ENCODE measurements at places on chromosomes 6 and 20. TPM values are rescaled to one million over a fixed set of nuclear protein-coding genes. Genes with fewer than 3 reads are reported as not detected.

DNA sequence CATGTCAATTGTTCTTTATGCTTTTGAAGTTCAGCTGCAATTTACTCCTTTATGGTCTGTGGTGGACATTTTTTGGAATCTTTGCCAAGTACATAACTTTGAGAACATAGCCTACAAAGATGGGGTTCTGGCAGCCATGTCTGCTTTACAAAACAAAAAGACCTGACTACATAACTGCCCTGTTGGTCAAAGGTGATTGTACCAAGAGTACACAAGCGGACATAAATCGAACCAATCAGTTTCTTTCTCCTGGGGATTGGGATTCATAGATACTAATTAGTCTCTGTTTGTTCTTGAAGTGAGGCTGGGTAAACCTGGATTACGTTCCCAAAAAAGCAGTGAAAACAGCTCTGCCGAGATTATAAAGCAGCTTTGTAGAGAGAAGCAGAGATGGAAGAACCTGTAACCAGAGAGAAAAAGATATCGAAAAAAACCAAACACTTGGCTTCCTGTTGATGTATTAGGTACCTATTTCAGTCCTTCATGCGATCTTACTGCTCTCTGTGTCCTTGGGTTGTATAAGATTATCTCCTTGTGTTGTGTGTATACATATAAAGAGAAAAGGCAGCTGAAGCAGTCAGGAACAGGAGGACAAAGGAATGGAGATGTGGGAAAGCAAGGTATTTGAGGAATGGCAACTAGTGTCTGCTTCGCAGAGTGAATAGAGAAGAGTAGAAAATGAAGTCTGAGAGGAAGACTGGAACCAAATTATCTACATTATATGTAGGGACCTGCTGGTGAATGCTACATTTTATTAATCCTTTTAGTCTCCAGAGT is 2.7 kb upstream of the ZFAND3 start:
- H3K27ac ChIP-seq: peak overlapping the region; percentile 49
- peaks cover 26% of the 10 kb centered on the region for H3K4me1 ChIP-seq
- H3K27me3 ChIP-seq: no peaks in the 10 kb centered on the region
- no peak overlapping the region for H3K4me3 ChIP-seq
- H3K36me3 ChIP-seq: peaks cover 2% of the 10 kb centered on the region

BPIFB2 gene
- not detected for total RNA-seq

DNA sequence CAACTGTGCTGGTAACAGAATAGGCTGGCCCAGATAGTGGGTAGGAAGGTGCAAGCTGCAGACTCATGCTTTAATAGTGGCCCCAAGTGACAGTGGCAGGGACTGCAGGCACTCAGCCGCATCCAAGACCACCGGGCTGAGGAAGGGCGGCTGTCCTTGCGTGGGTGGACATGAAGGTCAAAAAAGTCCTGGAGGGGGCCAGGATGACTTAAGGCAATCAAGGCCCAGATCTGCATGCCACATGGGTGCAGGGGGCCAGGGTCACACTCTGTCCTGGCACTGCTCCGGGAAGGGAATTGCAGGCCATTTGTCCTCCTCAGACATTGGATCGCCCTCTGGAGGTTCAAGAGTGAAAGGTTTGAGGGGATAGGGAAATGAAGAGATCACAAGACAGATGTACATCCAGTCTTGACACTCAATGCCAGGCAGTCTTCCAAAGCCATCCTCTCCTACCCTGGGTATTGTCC is 10.4 kb upstream of the VNN2 start:
- no peak overlapping the region for H3K4me3 ChIP-seq
- peaks cover 11% of the 10 kb centered on the region for H3K36me3 ChIP-seq
- no peak overlapping the region for H3K27ac ChIP-seq
- no peak for DNase-seq
- no peaks in the 10 kb centered on the region for H3K27me3 ChIP-seq

RSPO4 gene
- not detected for total RNA-seq

DNA sequence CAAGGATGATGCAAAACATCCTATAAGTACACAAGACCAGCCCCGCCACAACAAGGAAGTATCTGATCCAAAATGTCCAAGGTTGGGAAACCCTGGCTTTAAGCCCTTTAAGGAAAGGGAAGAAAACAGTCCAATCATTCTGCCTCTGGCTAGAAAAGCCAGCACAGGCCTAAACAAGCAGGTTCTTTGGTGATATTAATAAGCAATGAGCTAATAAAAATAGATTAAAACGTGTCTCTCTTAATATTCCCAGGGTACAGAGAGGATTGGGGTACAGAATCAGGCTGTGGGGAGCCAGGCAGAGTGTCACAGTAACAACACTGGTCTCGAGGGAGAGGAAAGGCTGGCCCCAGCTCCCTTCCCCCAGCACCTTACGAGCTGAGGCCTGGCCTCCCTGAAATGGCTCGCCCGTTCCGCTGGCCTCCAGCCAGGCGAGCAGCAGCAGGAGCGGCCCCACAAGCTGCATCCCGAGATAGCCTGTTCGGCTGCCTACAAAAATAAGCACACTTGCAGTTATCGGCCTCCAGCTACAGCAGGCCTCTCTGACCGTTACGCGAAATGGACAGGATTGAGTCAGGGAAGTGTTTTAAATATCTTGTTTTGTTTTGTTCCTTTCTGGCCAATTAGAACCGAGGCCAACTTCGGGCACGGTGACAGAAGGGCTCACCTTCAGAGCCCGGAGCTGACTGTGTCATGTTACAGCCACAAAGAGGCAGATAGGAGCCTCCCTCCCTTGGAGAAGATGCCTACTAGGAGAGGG is 4.0 kb upstream of the ZMYND8 start:
- peak overlapping the region; percentile 73 for H3K27ac ChIP-seq
- H3K36me3 ChIP-seq: no peaks in the 10 kb centered on the region
- H3K4me3 ChIP-seq: no peak overlapping the region
- H3K4me1 ChIP-seq: peaks cover 44% of the 10 kb centered on the region
- no peaks in the 10 kb centered on the region for H3K27me3 ChIP-seq

DNA sequence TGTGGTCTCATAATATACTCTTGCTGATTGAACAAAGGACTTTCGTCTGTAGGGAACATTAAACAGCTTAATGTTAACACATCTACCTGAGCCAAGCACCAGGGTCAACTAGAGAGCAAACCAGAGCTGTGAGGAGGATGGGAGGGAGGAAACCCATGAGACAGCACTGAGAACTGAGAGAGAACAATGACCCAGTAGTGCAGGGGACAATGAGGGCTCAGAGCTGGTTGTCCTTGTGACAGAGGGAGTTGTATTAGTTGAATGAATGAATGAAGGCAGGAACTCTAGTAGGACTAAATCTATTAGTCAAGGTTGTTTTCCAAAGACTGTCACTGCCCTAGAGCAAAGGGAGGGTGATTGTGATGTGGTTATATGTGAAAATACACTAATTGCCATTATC is 28.2 kb upstream of the GSTA4 start:
- no peaks in the 10 kb centered on the region for H3K27me3 ChIP-seq
- H3K4me3 ChIP-seq: no peak overlapping the region
- DNase-seq: no peak
- peaks cover 5% of the 10 kb centered on the region for H3K4me1 ChIP-seq
- H3K36me3 ChIP-seq: peaks cover 11% of the 10 kb centered on the region
- H3K27ac ChIP-seq: no peak overlapping the region

GRCh38 chr20:3093861-3094361 is 9.4 kb upstream of the AVP start:
- peak overlapping the region; percentile 74 for H3K27ac ChIP-seq
- peaks cover 8% of the 10 kb centered on the region for H3K4me1 ChIP-seq
- peaks cover 25% of the 10 kb centered on the region for H3K27me3 ChIP-seq
- H3K36me3 ChIP-seq: peaks cover 6% of the 10 kb centered on the region
- peak overlapping the region; percentile 62 for H3K4me3 ChIP-seq

GRCh38 chr20:13331536-13331935 is 110.5 kb downstream of the ISM1 start:
- H3K4me1 ChIP-seq: no peaks in the 10 kb centered on the region
- H3K27me3 ChIP-seq: peaks cover 12% of the 10 kb centered on the region
- no peak overlapping the region for H3K4me3 ChIP-seq
- peaks cover 2% of the 10 kb centered on the region for H3K36me3 ChIP-seq

BNIP5 gene
- not detected for total RNA-seq

- no peak overlapping the region for H3K27ac ChIP-seq
- peaks cover 25% of the 10 kb centered on the region for H3K27me3 ChIP-seq
- no peak for DNase-seq
- no peak overlapping the region for H3K4me3 ChIP-seq
These were observed 418.0 kb upstream of the SULF2 start for GRCh38 chr20:48203252-48203651.
